ENCODE measurements at places on chromosomes 6 and 20.

DNA sequence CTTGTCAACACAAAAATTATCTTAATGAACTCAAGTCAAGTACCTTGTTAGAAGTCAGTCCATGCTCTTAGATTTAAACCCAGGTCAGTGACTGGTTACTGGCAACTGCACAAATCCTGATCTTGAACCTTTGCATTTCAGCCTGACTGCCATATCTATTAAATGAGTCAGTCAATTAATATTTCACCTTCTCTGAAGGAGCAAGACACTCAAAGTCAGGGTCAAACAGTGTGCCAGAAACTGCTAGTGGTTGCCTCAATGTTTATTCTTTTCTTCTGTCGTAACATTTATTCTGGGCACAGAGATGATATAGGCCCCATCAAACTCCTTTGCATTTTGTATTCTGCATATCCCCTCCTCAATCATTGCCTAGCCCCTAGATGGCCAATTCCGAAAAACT lies 193.9 kb upstream of the MOCS1 start:
- DNase-seq: no peak

DNA sequence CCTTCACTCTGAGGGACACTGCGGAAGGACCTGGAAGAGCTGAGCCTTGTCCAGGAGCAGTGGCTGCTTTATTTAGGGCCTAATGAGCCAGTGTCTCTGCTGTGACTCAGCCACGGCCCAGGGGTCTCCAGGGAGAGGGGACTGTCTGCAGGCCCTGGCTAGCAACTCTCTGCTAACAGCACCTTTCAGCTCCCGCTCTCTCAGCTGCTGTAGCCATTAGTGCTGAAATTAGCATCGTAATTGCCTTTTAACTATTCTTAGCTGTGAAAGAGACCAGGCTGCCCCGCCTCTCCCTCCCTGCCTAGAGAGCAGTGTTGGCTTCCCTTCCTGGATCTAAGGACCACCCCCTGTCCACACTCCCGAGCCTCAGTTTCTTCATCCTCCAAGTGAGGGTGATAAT lies 53.1 kb upstream of the SLC32A1 start:
- no peak for DNase-seq

DNA sequence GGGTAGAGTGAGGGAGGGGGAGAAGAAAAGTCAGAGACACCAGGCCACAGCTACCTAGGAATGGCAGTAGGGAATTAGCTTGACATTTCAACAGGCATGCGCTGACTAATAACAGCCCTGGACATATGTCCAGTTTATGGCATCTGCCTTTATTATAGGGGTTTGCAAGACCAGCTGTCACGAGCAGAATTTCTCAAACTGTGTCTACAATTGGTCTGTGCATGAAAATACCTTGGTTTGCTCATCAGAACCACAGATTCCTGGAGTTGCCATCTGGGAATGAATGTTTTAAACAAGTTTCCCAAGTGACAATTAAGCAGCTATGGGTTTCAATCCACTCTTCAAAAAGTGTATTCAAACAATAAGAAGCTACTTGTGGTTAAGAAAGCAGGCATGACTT lies 110.3 kb upstream of the ENPP5 start:
- DNase-seq: no peak

- no peak for DNase-seq
Observed at GRCh38 chr6:74742793-74743508, 462.9 kb downstream of the COL12A1 start.

- peak; percentile 74 for DNase-seq
Observed at GRCh38 chr6:148342350-148343046, at the start of gene SASH1. Gene SASH1, plus strand, starts transcription at chr6:148342838. Its CDS starts 230 bp downstream, at chr6:148343068.

DNA sequence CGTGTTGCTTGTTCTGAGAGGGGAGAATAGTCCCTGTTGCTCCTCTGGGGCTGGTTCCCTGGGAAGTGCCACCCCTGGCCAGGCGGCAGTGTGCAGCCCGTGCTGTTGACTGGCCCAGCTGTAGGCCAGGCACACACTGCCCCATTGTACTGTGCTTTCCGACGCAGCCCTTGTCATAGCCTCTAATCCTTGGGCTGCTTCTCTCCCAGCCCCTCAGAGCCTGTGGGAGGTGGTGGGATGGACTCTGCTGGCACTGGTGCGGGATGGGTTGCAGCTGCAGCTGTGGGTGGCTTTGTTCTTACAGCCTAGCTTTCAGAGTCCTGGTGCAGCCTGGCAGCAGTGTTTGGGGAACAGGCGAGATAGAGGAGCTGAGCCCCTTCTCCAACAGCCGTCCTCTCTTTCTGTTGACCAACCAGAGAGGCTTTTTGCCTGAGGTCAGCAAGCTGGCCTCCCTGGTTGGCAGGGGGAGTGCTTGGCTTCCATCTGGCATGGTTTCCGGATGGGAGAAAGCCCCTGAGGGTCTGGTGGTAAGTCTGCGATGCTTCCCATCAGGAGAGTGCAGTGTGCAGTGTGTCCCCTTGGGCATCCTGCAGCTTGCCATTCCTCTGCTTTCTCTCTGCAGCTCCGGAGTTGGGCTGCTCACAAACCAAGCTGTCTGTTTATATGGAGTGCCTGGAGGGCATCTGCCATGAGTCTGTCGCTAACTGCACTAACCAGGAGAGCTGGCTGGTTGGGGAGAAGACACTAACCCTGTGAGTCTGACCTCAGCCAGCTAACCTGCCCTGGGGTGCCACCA lies 12.1 kb downstream of the TJAP1 start:
- DNase-seq: no peak

GRCh38 chr20:21182832-21183563 lies 57.1 kb downstream of the KIZ start:
- DNase-seq: no peak

Measured in amniotic stem cell (primary cell).